Activated CD8-positive, alpha-beta T cell treated with anti-CD3 and anti-CD28 coated beads, Interleukin-2, amount 10 ng/mL, durations not matched to agents 7 days and 5 days (primary cell): ENCODE measurements at places on chromosomes 1 and 21. TPM values are rescaled to one million over a fixed set of nuclear protein-coding genes. Genes with fewer than 3 reads are reported as not detected.

Gene MFAP2
- not detected for total RNA-seq

Gene SPRR2B
- not detected for total RNA-seq

Gene CYP4Z1
- total RNA-seq, result not detected

Gene RHBDL2
- total RNA-seq, result not detected

Gene AIM2
- 1.8 TPM for total RNA-seq

Gene NCF2
- 10.3 TPM for total RNA-seq
